Fibroblast of lung (primary cell): ENCODE measurements at places on chromosomes 2 and 18. TPM values are rescaled to one million over a fixed set of nuclear protein-coding genes. Genes with fewer than 3 reads are reported as not detected.

DNA sequence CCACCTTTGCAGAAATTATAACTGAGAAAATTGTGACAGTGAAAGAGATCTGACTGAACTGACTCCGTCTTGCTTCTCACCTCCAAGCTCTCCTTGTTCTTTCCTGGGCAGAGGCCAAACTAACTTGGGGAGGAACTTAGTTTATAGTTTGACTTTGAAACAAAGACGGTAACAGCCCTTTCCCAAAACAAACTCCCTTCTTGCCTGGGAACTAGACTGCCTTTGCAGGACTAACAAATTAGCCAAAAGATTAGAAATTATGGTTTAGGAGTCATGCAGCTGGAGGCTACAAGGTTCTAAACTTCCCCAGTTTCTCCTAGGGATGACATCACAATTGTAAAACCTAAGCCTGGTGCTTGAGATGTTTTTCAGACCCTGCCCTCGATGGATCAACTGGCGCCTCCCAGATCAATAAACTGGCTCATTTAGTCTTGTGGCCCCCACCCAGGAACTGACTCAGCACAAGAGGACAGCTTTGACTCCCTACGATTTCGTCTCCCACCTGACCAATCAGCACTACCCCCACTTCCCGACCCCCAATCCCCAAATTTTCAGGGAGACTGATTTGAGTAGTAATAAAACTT lies 137.7 kb downstream of the ALPK2 start:
- DNase-seq, result no peak

GRCh38 chr18:22456547-22456946 lies 38.8 kb upstream of the CTAGE1 start:
- no peak for DNase-seq

DNA sequence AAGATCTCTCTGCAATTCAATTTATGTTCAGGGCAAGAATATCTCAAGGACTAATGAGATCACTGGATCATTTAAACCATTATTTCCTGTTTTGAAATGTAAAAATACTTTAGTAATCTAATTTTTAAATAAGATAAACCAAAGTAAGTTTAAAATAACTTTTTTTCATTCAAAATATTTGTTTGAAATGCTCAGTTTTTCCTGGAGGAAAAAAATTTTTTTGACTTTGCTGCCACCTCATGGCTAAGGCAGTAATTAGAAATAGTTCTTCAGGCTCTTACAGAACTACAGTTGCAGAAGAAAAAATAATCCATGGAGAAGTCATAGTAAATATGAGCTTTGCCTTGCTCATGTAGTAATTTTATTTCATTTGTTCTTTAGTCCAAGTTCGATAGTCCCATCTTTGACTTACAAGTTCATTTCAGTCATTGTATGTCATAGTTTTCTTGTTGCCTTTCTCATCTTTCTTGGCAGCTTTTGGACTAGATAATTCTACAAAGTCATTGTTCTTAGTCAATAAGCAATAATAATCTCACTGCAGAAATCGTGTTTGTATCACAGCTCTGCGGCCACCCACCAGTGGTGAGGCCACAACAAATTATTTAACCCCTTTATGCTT lies 127.4 kb downstream of the DPP4 start:
- peak; percentile 15 for DNase-seq

DNA sequence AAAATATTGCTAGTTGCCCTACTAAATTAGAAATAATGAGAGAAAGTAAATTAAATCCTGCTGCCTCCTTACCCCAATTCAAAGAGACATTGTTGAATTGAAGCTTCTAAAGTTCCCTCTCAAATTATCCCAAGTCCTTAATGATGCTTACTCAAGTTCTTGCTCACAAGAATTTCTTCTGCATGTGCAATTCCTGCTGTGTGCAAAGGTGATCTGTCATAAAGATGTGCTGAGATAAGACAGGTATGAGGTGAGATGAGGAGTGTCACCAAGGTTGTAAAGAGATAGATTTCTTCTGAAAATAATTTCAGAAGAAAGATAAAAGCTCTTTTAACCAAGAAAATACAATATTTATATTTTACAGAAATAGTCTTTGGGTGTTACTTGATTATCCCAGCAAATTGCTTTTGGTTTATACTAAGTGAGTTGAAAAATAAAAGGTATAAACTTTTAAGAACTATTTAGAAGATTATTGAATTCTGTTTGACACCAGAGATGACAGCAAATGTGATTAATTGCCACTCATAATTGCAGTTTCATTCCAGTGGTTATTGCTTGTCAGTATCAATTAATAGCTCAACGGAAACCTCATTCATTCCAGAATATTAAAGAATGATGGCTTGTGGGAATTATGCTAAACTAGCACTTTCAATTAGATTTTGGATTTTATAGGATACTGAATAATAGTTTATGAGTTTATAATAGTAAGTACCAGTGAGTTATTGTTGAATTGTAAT lies 674.3 kb downstream of the STK39 start:
- DNase-seq, result no peak

GRCh38 chr2:40485318-40485717 lies 33.4 kb upstream of the SLC8A1 start:
- no peak for DNase-seq

- DNase-seq, result no peak
Measured at GRCh38 chr18:34357944-34358580, 133.3 kb upstream of the NOL4 start.

DNA sequence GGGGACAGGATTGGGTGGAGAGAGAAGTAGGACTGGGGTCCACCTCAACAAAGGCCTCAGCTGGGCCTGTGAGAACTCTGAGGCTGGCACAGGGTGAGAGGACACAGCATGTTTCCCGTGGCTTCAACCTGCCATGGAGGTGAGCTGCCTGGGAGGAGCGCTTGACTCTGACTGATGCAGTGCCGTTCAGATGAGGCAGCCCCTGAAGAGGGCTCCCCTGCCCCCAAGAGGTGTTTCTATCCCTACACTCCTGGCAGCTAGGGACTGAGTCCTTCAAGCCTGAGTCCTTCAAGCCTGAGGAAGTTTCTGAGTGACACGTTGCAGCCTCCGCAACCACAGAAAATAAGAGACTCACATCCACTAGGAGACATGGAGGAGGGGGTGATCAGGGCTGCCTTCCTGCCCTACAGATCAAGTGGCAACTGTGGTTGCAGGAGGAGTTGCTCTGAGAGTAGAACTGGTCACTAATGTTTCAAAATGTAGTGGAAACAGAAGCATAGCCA lies 49.6 kb upstream of the TMEM177 start:
- DNase-seq, result no peak

- peak; percentile 73 for DNase-seq
Measured at GRCh38 chr18:79395761-79396404, at the start of gene NFATC1. NFATC1 (plus strand) TSS chr18:79395930; CDS start chr18:79396225, 295 bp downstream.

GRCh38 chr18:63137999-63138435 lies 181.6 kb downstream of the BCL2 start:
- DNase-seq, result no peak

GRCh38 chr2:126970583-126970982 lies 71.9 kb downstream of the TEX51 start:
- DNase-seq, result no peak

GRCh38 chr2:85017411-85018048 lies 46.6 kb downstream of the KCMF1 start:
- peak; percentile 57 for DNase-seq

- DNase-seq, result no peak
Measured at GRCh38 chr2:113173542-113174375, at the start of gene PSD4. PSD4 (plus strand) TSS chr2:113173971; CDS start chr2:113182457, 8,486 bp downstream.

DNA sequence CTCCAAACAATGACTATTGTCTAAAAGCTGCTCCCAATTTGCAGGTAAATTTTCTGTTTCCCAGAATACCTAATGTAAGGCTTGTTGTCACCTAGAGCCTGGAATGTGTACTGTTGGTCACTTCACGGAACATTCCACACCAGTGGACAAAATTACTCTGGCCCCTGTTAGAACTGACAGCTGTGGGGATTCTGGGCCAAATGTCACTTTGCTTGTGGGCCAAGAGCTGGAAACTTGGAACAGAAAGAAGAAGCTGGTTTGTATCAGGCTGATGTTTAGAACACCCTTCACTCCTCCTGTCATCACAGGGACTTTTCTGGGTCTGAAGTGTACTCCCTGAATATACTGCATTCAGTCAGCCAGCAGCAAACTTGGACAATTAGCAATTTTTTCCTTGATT lies 495.6 kb upstream of the SYT4 start:
- DNase-seq, result no peak

GRCh38 chr2:36544638-36545338 lies 53.2 kb downstream of the FEZ2 start:
- no peak for DNase-seq

GRCh38 chr2:898319-898718 lies 52.3 kb upstream of the SNTG2 start:
- no peak for DNase-seq

GRCh38 chr2:193469251-193469650 lies 1274.5 kb upstream of the TMEFF2 start:
- no peak for DNase-seq

DNA sequence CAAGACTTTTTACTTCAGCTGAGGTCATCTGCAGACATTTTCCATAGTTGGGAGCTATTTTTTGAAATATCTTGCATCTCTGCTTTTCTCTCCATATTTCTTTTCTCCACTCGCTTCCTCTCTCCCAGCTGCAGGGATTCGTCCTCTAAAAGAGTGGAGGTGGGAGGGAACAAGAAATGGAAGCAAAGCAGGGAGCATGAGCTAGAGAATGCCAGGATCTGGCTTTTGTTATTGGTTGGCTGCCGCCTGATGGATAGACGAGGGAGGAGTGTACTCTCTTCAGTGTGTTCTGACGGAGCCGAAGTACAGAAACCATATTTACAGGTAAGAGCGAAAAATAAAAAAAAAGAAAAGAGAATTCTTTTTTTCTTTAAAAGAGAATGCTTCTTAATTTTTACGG lies at the start of gene CSRNP3:
Gene CSRNP3, plus strand, starts transcription at position 282 of the 400 bp plus-strand sequence. CDS start 125,368 bp downstream, outside the sequence.
- DNase-seq, result peak; percentile 86

Gene CEBPZ
- 48.9 and 62.4 TPM in 2 replicates for total RNA-seq

Gene ITGB6
- not detected in 2 replicates for total RNA-seq

Gene PARD3B
- total RNA-seq, result 14.9 and 20.6 TPM in 2 replicates

Gene CWC22
- 21.8 and 22.5 TPM in 2 replicates for total RNA-seq

Gene IL1F10
- not detected in 2 replicates for total RNA-seq

Gene PLB1
- total RNA-seq, result 1.3 and 1.8 TPM in 2 replicates

Gene RAPGEF4
- total RNA-seq, result 1.3 and 3.0 TPM in 2 replicates
